ENCODE measurements at places on chromosomes 16 and 17. TPM values are rescaled to one million over a fixed set of nuclear protein-coding genes. Genes with fewer than 3 reads are reported as not detected.

The PEMT gene
- total RNA-seq = 53.6 TPM

The ANKS4B gene
- total RNA-seq = not detected

The HOXB13 gene
- total RNA-seq = not detected

DNA sequence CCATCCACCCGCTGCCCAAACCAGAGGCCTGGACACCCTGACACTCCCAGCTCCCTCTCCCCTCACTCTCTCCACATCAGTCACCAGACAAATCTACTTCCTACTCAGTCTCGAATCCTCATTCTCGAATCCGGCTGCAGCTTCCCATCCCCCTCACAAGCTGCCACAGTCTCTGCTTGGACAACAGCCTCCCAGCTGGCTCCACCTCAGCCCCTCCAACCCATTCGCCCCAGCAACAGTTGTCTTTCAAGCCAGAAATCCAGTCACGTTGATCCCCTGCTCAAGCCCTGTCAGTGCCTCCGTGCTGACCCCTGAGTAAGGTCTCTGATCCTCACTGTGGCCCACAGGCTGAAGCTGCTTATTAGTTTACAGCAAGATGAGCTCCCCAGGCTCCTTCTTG, 44.2 kb upstream of the MTSS2 start:
- no peak for DNase-seq

DNA sequence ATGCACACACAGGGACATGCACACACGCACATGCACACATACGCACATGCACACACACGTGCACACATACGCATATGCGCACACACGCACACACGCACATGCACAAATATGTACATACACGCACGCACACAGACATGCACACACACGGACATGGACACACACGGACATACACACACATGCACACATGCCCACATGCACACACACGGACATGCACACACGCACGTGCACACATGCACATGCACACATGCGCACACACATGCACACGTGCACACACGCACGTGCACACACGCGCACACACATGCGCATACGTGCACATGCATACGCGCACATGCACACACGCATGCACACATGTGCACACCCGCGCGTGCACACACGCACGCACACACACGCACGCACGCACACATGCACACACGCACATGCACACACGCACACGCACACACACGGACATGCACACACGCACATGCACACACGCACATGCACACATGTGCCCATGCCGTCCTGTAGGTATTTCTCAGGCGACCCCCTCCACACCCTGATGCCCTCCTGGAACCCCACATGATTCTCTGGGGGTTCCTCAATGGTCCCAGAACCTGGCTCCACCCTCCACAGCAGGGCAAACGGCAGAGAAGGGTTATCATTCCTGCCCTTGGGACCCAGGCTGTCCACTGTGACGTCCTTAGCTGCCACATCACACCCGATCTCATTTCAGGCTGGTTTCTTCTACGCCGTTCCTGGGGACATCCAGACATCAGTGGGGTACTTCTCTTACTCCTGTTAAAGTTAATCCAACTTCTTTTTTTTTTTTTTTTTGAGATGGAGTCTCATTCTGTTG, 9.6 kb upstream of the RBFOX3 start:
- peak; percentile 19 for DNase-seq

DNA sequence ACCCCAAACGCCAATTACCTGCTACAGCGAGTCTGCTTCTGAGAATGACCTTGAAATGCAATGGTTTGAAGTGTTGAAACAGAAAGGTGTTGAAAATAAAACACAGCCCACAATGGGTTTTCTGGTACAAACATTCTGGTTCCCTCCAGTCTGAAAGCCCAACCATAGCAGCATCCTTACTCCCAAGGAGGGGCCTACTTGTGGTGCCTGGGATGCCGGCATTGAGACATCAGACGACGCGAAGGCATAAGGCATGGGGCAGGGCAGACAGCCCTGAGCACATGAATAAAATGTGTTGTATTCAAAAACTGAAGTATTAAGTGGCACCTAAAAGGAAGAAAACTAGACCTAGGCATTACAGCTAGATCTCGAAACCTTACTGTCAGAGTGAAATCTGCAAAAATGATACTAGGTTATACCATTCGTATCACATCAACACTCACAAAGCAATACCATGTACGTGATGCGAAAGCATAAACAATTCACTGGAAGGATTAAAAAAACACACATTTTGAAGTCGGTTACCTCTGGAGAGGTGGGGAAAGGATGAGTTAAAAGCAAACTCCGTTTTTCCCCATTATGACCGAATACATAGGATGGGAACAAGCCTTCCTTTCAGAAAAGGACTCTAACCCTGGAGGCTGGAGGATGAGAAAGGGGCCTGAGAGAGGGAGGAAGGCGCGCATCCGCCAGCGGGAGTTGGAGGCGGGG, 702 bp downstream of the NUDT21 start:
- no peak for DNase-seq

DNA sequence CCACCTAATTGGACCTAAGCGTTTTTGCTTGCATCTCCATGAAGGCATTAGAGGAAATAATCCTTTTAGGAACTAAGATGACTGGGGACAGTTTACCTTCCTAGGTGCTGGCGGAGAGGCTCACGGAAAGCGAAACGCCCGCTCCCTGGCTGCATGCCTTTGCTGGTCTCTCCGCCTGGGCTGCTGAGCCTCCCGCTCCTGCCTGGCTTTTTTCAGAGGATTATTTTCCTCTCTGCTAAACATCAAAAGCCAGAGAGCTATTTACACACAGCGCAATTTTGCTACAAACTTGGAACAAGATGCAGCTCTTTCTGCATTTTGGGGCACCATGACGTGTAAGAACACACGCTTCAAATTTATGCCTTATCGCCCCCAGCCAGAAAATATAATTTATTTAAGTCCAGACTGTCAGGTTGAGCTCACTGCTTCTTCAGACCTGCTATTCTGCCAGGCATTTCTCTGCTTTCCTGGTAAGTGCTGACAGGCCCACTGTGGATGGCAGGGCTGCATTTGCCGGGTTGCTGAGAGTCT, 124.4 kb downstream of the SPACA3 start:
- no peak for DNase-seq

GRCh38 chr17:14048169-14048568, 21.1 kb upstream of the COX10 start:
- DNase-seq = no peak

DNA sequence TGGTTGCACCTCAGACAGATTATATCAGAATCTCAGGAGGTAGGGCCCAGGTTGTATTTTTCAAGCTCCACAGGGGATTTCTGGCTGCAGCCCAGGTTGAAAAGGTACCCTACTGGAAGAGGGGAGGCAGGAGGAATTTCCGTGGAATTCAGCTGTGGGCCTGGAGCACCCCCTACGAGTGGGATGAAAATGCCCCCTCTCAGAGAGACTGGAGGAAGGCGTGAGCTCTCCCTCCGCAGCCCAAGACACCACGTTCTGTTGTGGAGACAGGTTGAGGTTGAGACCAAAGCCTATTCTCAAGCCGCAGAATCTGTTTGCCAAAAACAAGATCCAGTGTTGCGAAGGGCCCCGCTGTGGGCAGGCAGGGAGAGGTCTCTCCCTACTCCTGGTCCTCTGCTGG, 102.0 kb downstream of the CCDC182 start:
- no peak for DNase-seq

- no peak for DNase-seq
Measured at GRCh38 chr16:2899564-2900072, 12.1 kb upstream of the FLYWCH1 start.

All from ureter (tissue), 1 donor.